ENCODE measurements at places on chromosomes 2 and 18. TPM values are rescaled to one million over a fixed set of nuclear protein-coding genes. Genes with fewer than 3 reads are reported as not detected.

GPR45 gene
- not detected for total RNA-seq

ANTXR1 gene
- total RNA-seq: 110 TPM

DES gene
- 318 TPM for total RNA-seq

EFR3B gene
- 4.9 TPM for total RNA-seq

CFAP65 gene
- not detected for total RNA-seq

POTEI gene
- total RNA-seq: 0.10 TPM

CABYR gene
- total RNA-seq: 2.9 TPM

NOL4 gene
- total RNA-seq: 1.3 TPM

PLCD4 gene
- total RNA-seq: 2.8 TPM

NLRC4 gene
- 2.3 TPM for total RNA-seq

MAP3K19 gene
- not detected for total RNA-seq

SP110 gene
- 12.2 TPM for total RNA-seq

IL36B gene
- 0.20 TPM for total RNA-seq

Data from skin of body (tissue), 3 donors.